NCI-H2029 (cell line): ENCODE measurements at places on chromosomes 16 and 17.

GRCh38 chr16:67392301-67393059 is 818 bp downstream of the TPPP3 start:
- no peak for DNase-seq

GRCh38 chr16:80123189-80123588 is 417.6 kb upstream of the DYNLRB2 start:
- no peak for DNase-seq

DNA sequence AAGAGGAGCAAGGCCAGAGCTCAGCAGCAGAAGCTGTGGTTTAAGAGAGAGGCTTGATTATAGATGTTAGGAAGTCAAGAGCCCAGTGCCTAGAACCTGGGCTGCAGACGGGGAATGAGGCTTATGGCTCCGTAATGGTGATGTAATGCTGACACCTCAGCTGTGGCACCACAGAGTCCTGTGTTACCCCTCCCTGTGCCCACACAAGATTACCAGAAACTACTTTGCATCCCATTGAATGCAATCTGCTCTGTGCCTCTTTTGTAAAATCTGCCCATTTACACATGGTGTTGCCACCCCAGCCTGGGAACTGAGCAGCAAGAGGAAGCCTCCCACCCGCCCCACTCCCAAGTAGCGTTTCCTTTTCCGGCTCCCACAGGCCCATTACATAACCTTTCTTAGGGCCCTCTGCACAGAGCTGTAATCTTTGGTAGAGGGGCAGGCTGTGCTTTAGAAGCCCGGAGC is 57.0 kb downstream of the PITPNC1 start:
- no peak for DNase-seq

- DNase-seq, result peak; percentile 54
Measured at GRCh38 chr17:40345161-40345993, 19.2 kb downstream of the GJD3 start.

- DNase-seq, result no peak
Measured at GRCh38 chr17:55625521-55625920, 97.1 kb downstream of the TMEM100 start.

DNA sequence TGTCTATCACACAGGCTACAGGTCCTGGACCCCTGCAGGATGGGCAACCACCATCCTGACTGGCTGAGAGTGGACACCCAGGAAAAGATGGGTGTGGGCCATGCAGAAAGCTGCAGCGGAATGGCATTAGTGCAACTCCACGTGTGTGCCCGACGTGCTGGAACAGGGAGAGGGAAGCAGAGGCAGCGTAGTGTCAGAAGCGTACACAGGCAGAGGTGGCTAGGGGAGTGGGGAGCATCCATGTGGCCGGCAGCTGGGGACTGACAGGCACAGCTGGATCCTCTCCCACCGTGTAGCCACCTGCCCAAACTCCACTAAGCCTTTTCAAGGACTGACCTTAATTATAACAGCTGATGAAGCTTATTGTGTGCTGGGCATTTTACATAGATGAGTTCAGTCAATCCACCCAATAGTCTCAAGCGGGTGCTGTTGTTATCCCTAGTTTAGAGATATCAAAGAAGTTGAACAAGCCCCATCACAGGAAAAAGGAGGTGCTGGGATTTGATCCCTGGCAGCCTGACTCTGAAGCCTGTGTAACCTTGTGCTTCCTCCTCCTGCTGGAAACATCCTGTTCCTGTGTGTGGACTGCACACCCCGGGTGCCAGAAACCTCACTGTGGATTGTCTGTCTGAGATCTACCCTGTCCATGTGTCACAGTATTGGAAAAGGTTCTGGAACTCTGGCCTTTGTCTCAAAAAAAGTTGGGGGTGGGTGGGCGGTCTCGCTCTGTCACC is 114.0 kb downstream of the PRKCA start:
- no peak for DNase-seq

- no peak for DNase-seq
Measured at GRCh38 chr16:87584271-87584670, 18.0 kb upstream of the JPH3 start.

GRCh38 chr17:73623818-73624217 is 20.4 kb downstream of the SDK2 start:
- DNase-seq, result no peak

DNA sequence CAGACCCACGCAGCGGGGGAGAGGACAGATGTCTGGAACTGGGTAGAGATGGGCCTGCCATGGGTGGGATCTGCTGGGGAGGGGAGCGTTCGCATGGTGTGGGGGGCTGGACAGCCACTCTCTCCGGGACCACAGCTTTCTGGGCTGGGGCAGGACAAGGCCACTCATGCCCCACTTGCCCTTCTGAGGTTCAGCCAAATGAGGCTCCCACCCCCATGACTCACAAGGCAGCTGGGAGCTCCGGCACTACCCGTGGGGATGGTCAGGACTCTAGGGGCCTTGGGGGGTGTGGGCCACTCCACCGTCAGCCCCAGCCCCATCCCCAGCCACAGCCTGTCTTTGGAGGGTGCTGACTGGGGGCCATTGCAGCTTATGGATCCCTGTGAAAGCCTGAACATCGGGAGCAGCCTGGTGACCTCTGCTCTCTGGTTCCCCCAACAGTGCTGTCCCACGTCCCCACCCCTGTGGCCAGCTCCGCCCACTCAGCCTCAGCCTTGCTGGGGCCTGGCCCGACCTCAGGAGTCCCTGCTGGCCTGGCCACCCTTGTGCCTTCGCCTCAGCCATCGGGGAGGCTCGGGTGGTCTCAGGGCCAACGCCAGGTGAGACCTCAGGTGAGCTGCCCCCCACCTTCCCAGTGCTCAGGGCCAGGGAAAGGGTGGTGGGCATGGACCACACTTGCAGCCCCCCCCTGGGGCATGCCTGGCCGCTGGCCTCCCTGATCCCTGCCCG is 4.7 kb upstream of the CDH15 start:
- DNase-seq, result no peak

- no peak for DNase-seq
Measured at GRCh38 chr16:66521951-66522771, 27.8 kb downstream of the TK2 start.

DNA sequence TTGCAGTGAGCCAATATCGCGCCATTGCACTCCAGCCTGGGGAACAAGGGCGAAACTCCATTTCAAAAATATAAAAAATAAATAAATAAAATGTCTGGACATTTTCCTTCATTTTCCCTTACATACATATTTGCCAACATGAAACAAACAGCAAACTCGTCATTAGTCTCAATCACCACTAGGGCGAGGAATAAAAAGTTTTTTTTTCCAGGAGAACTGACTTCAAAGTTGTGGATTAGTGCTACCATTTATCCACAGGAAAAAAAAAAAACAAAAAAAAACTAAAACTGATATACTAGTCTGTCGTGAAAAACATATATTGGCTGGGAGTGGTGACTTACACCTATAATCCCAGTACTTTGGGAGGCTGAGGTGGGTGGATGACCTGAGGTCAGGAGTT is 77.0 kb upstream of the MTMR4 start:
- DNase-seq, result no peak

GRCh38 chr16:88047462-88047861 is 96.2 kb downstream of the BANP start:
- DNase-seq, result no peak

GRCh38 chr16:66894055-66894454 is 13.7 kb downstream of the PDP2 start:
- DNase-seq, result no peak

DNA sequence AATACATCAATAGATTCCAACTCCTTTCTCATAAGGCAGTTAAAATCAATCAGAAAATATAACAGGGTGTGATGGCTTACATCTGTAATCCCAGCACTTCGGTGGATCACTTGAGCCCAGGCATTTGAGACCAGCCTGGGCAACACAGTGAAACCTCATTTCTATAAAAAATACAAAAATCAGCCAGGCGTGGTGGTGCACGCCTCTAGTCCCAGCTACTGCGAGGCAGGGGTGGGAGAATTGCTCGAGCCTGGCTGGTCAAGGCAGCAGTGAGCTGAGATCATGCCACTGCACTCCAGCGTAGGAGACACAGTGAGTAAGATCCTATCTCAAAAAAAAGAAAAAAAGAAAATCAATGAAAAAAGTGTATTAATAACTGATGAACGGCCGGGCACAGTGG is 258.6 kb downstream of the NTN1 start:
- DNase-seq, result no peak

GRCh38 chr16:61362585-61362984 is 673.7 kb downstream of the CDH8 start:
- no peak for DNase-seq

GRCh38 chr17:63066158-63066813 is 100.3 kb downstream of the TANC2 start:
- DNase-seq, result no peak

DNA sequence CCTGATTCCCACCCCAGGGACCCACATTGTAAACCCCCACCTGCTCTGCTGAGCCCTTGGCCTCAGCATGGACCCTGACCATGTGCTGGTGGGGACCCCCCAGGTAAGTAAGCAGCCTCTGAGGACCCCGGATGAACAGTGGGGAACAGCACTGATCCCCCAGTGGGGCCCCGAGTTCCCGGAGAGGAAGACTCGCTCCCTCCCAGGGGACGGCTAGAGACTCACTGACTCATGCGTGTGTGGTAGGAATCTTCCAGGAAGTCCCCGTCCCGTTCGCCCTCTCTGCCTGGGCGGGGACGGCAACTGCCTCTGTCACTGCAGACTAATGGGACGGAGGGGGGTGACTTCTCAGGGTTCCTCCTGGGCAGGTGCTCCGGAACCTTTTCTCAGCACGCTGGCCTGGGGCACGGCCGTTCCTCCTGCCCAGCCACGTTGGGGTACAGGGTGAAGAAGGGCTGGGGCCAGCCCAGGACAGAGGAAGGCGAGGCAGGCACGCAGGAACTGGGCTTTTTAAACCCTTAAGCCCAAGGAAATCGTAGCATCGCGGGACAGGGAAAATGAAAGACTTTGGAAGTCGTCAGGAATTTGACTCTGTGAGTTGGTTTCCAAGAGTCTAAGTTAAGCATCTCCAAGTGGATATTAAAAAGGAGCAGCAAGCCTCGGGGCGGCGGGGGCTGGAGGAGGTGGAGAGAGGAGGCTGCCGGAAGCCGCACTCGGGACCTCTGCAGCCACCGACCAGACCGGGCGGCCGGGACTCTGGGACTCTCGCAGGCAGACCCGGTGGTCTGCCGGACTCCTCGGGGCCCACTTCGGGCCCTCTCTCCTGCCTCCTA is 178.7 kb downstream of the SEC14L1 start:
- no peak for DNase-seq

DNA sequence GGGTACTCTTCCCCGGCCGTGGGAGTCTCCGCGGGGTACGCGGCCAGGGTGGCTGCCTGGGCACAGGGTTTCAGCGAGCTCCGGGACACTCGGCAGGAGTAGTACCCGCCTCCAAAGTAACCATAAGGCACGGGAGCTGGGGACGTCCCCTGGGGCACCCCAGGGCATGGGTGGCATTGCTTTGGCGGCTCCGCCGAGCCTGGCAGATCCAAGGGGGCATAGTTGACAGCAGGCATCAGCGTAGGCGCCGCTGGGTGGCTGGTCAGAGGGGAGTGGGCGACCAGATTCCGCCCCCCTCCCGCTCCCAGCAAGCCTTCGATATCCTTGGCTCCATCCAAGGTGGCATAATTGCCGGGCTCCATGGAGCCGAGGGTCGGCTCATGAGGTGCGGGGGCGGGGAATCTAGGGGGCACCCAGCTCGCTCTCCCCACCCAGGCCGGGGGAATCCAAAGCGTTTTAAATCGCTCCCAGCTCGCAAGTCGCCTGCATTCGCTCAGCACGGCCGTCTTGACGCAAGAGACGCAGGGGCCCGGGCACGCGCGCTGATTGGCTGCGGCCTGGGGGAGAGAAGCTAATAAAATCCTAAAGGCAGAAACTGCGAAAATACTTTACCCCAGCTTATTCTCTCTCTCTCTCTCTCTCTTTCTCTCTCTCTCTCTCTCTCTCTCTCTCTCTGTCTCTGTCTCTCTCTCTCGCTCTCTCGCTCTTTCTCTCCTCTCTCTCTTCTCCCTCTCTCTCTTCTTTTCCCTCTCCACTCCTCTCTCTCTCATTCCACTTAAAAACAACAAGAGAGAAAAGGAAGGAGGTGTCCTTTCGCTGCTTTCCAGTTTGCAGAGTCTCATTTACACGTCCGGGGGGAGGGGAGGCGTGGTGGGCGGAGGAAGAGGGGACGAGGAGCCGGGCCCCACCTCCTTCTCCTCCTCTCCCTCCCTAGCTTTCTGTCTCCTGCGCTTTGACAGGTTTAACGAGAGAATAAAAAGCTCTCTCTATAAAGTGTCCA is at the start of gene HOXB13:
Gene HOXB13, minus strand, starts transcription at position 519 of the 1,000 bp plus-strand sequence. Its CDS starts 157 bp downstream, at position 362.
- peak; percentile 68 for DNase-seq

DNA sequence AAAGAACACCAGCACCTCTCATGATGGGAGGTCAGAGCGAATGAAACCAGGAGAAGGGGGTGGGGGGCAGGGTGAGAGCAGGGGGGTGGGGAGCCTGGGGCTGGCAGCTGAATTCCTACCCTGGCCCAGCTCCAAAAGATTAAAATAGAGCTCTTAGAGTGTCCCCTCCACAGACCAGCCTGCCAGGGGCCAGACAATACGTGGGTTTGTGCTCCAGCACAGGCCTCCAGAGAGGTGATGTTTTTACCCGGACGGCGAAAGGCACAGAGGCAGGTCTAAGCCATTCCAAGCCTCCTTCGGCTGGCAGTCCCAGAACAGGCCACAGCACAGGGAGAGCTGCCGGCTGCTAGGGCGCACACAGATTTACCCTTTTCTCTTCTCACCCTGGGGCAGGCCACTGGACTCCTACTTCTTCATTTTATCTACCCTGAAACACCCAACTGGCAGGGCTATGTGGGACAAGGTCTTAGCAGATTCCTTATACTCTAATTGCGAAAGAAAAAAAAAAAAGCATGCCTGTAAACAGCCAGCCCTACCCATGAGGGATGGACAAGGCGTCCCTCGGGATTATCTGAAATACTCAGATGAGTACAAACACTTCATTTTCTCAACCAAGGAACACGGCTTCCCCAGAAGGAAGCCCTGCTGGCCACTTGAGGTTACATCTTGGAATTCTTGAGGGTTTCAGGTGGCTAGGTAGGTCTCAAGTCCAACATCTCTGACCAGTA is 71.9 kb upstream of the NOG start:
- DNase-seq, result no peak

- DNase-seq, result no peak
Measured at GRCh38 chr17:82434216-82434565, 15.8 kb upstream of the OGFOD3 start.

GRCh38 chr16:17578981-17579874 is 108.5 kb upstream of the XYLT1 start:
- peak; percentile 36 for DNase-seq

GRCh38 chr17:4740025-4740351 is 260 bp upstream of the CXCL16 start:
- no peak for DNase-seq

DNA sequence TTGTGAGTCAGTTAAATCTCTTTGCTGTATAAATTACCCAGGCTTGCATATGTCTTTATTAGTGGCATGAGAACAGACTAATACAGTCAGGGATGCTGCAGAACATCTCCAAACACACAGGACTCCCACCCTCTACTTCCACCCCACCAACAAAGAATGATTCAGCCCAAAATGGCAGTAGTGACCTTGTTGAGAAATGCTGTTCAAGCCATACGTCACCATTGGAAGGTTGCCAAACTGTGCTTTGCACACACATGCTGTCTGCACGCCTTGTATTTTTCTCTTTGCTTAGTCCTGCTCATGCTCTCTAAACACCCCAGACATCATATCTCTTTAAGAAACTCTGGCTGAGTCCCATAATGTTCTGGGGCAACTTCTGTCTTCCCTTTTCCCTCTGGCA is 589.6 kb downstream of the WWOX start:
- DNase-seq, result no peak
